ENCODE measurements at places on chromosomes 12 and 14.
A peak's percentile ranks its signal among the peaks of the same experiment; 100 is the strongest.

DNA sequence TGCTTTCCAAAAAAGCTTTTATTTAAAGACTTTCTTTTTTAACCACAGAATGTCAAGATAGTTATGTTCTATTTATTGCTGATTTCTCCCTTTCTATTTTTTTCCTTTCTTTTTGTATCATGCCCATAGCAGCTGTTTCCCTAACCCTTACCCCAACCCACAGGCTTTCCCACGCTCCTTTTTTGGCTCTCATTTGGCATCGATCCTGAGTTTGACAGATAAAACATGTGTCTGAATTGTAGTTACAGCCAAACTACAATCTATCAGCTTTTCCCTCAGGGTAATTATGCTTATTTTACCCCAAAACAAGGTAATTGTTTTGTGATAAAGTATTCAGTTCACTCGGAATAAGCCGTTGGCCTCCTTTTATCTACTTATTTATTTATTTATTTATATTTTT lies 46.7 kb downstream of the PDE3A start:
- DNase-seq, result no peak

DNA sequence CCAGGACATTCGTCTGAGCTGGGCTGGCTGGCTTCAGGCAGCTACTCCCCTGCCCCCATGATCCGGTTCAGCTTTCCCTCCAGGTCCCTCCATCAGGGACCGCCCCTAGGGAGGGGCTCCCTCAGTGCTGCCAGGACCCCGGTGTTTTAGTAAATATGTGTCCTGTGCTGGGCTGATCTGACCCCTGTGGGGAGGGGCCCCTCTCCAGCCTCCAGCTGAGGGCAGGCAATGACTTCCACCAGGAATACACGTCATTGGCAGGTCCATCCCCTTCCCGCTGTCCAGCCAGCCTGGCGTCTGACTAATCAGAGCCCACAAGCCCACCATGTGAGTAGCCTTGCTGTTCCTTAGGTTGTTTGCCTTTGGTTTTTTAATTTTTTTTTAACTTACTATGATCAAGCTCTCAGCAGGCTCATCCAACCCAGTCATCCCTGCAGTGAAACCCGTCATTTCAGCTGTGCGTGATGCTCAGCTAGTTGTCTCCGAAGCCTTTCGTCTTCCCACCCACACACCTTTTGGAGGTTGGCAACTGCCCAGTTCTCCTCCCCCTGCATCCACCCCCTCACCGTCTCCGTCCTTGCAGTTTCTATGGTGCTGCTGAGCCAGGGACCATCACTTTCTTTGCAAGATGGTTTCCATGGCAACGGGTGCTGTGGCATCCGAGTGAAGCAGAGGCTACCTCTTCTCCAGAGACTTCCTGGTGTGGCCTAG lies 16.0 kb upstream of the SERPINA4 start:
- DNase-seq, result no peak

DNA sequence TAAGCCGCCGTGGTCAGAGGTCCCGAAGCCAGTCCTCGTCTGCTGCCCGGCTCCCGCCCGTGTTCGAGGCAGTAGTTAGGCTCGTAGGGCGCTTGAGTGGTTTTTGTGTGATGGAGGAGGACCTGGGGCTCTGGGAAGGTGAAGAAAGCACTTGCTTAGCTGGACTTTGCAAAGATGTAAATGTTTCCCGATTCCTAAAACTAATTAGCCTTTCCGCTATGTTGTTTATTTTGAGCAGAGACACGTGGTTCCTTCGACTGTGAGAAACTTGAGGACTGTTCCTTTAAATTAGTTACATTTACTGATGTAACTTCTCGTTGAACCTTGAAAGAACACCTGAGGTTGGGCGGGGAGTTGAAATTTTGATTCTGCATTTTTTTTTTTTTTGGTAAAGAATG lies 33.9 kb downstream of the MIA2 start:
- DNase-seq, result no peak

DNA sequence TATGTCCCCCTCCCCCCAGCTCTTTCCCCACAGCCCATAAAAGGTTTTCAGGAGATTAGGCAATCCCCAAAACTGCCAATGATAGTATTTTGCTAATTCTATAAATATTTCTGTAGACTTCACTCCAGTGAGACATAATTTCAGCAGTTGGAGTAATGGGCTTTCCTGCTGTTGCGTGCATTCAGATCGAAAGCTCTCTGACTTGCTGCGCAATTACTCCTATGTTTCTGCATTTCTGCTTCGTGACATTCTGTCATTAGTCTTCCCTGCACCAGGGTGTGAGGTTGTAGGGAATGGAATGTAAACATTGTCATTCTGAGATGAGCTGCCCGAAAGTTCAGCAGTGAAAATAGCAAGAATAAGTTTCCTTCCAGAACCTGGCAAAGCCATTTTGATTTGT lies 58.2 kb downstream of the SAMD4A start:
- DNase-seq, result no peak

DNA sequence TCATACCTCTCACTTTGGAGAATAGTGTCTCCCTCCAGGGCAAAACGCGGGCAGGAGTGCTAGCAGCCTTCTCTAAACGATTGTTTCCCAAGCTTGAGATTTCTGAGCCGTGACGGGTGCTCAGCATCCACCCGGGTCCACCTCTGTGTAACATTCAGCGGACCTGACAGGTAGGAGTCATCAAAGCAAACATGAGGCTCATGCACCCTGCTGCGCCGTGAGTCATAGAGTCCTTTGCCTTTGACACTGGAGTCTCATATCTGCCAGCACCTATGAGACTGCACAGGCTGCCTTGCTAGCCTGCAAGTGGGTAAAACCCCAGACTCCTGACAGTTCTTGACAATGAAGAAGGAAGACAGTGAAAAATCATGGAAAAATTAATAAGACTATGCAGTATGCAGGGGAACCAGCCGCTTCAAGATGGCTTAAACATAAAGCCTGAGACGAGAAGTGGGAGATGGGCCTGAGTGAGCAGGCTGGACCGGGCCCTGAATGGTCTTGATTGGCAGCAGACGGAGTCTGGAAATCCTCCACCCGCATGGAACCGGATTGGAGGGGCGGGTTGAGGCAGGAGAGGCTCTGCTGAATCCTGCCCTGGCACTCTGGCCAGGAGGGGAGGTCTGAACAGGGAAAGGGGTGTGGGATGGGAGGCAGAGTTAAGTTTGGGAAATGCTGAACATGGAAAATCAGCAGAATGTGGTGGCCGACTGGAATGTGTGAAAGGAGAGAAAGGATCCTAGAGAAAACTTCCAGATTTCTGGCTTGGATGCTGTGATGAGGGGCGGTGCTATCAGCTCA lies 54.2 kb downstream of the LGMN start:
- peak; percentile 22 for DNase-seq

DNA sequence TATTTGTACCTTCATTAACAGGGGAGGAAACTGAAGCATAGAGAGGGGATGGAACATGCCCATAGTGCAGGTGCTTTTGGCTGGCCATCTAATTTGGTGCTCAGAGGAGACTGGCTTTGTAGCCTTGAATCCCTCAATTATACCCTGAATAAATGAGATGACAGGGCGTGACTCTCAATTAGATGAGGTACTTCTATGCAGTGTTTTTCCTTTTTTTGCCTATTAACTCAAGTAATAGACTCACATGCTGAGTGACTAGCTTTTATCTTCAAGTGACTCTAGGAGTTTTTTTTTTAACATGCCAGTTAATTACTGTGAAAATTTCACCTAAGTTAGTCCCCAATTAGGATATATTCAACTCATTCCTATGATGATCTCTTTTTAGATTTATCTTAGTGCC lies 243.7 kb downstream of the DACT1 start:
- no peak for DNase-seq

DNA sequence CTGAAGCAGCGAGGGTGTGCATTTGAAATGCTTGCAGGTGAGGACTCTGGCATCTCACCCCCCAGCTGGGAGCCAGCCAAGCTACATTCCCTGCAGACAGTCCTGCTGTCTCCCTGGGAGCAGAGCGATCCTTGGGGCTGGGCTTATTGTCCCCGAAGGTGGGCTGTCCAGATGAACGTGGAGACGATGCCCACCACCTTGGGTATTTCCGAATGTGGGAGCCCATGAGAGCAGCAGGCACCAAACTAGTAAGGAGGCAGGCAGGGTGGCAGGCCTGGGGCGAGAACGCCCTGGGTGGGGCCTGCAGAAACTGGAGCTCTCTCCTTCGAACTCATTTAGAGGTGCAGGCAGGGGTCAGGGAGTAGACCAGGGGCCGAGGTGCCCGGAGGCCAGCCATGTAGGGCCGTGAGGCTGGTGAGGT lies 18.5 kb downstream of the ZBTB42 start:
- DNase-seq, result no peak

GRCh38 chr12:56718636-56719035 lies 6.5 kb downstream of the NACA start:
- DNase-seq, result no peak

DNA sequence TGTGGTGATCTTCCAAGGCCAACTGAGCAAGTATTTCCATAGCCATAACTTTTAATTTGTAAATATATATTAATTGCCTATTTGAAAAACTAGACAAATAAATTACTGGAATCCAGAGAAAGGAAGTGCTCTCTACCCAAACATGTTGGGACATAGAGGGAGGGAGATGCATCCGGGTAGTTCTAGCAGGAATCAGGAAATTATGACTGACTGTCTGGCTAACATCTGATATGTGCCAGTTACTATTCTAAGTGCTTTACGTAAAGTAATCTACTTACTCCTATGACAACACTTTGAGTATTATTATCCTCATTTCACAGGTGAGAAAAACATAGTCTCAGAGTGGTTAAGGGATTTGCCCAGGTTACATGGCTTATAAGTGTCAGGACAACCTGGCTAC lies 147.7 kb upstream of the VASH1 start:
- DNase-seq, result no peak

DNA sequence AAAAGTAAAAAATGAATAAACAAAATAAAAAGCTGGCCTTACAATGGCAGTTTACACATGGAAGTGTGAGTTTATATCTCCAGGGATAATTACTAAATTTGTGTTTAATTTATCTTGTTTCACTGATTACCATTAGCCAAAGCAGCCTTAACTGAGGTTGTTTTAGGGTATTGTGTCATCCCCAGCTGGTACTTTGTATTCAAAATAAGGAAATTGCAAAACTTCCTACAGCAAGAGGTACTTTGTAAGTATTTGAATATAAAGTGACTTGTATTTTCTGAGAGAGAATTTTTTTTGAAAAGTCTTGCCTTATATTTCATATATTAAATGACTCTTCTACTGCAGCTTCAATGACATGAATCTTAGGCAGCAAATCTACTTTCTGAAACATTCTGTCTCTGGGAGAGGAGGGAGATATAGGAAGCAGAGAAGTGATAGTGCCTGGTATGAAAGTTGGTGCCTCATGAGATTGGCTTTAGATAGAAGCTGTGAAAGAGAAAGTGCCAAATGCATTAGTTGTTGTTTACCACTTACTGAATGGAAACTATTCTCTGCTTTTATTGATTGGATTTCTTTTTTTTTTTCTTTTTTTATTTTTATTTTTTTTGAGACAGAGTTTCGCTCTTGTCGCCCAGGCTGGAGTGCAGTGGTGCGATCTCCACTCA lies 6.7 kb downstream of the FNTB start:
- DNase-seq, result no peak
